ENCODE measurements at places on chromosomes 3 and 15. TPM values are rescaled to one million over a fixed set of nuclear protein-coding genes. Genes with fewer than 3 reads are reported as not detected.
A peak's percentile ranks its signal among the peaks of the same experiment; 100 is the strongest.

GRCh38 chr3:17577796-17578520, 164.5 kb downstream of the TBC1D5 start:
- DNase-seq, result no peak

GRCh38 chr15:57489122-57489521, 102.6 kb upstream of the MYZAP start:
- no peak for DNase-seq

- peak; percentile 89 for DNase-seq
Measured at GRCh38 chr3:134373271-134374104, 759 bp downstream of the AMOTL2 start.

GRCh38 chr15:46556559-46557379, 921.9 kb downstream of the SQOR start:
- DNase-seq, result no peak

AADACL2 gene
- total RNA-seq, result not detected

PLSCR5 gene
- total RNA-seq, result not detected

GOLGA6L10 gene
- not detected for total RNA-seq
